HepG2 (cell line): ENCODE measurements at places on chromosomes 6 and 20. TPM values are rescaled to one million over a fixed set of nuclear protein-coding genes. Genes with fewer than 3 reads are reported as not detected.

- H3K27me3 ChIP-seq, result peaks cover 3% of the 10 kb centered on the region
- no peaks in the 10 kb centered on the region for H3K4me1 ChIP-seq
- no peak overlapping the region for H3K4me3 ChIP-seq
- no peak overlapping the region for H3K27ac ChIP-seq
- no peaks in the 10 kb centered on the region for H3K36me3 ChIP-seq
- no peak for DNase-seq
Observed at GRCh38 chr6:150030611-150031010, 5.3 kb upstream of the RAET1L start.

Gene RTEL1
- total RNA-seq, result 10.9 and 21.8 TPM in 2 replicates

Gene MUCL3
- not detected in 2 replicates for total RNA-seq

DNA sequence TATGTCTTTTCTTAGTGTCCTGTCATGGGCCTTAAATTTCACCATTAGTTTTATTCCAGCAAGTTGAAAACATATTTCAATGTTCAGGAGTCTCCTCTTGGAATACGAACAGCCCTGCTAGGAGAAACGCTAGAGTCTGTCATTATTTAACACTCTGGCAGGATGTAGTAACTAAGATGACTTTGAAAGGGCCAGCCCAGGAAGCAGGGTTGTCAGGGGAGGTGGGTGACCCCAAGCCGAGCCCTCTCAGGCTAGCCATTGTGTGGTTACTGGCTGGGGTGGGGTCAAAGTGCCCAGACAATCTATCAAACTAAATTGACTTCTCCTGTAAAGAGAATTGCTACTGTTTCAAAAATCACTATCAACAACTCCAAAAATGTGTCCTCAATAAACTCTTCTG, 67.8 kb downstream of the LY86 start:
- DNase-seq, result no peak
- H3K36me3 ChIP-seq, result no peaks in the 10 kb centered on the region
- H3K4me3 ChIP-seq, result no peak overlapping the region
- no peaks in the 10 kb centered on the region for H3K4me1 ChIP-seq
- H3K27ac ChIP-seq, result no peak overlapping the region

GRCh38 chr6:69584536-69584912, 212.3 kb downstream of the LMBRD1 start:
- no peaks in the 10 kb centered on the region for H3K27me3 ChIP-seq
- H3K4me3 ChIP-seq, result no peak overlapping the region
- no peak for DNase-seq
- H3K36me3 ChIP-seq, result no peaks in the 10 kb centered on the region

DNA sequence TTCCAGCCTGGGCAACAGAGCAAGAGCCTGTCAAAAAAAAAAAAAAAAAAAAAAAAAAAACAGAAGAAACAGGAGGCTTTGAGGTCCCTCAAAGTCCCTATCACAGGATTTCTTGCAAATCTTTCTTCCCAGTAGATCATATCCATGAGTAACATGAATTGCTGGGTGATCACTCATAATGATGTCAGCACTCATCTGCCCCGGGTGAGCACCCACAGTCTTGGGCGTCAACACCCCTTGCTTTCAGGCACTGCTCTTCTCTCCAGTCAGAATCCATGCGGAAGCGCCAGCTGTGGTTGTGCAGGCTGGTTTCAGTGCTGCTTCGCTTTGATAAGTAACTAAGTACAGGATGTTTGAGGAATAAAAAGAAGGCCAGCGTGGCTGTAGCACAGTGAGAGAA, 40.2 kb upstream of the INSM1 start:
- H3K4me1 ChIP-seq, result no peaks in the 10 kb centered on the region
- H3K4me3 ChIP-seq, result no peak overlapping the region
- peaks cover 29% of the 10 kb centered on the region; the same call in 2 of the 3 replicates for H3K27me3 ChIP-seq
- no peak overlapping the region for H3K27ac ChIP-seq
- no peaks in the 10 kb centered on the region for H3K36me3 ChIP-seq
- no peak for DNase-seq
